ENCODE measurements at places on chromosomes 12 and 14. TPM values are rescaled to one million over a fixed set of nuclear protein-coding genes. Genes with fewer than 3 reads are reported as not detected.

- no peaks in the 10 kb centered on the region for H3K36me3 ChIP-seq
- no peak for DNase-seq
- peaks cover 49% of the 10 kb centered on the region for H3K4me1 ChIP-seq
- no peak overlapping the region for H3K4me3 ChIP-seq
These were observed 322.9 kb downstream of the BCL11B start for GRCh38 chr14:98949051-98949450.

GRCh38 chr14:73234586-73235394 is 2.5 kb upstream of the PAPLN start:
- DNase-seq = no peak
- no peaks in the 10 kb centered on the region for H3K27me3 ChIP-seq
- H3K4me1 ChIP-seq = peaks cover 39% of the 10 kb centered on the region
- no peaks in the 10 kb centered on the region for H3K36me3 ChIP-seq
- no peak overlapping the region for H3K4me3 ChIP-seq

The EMP1 gene
- total RNA-seq = 675 TPM

DNA sequence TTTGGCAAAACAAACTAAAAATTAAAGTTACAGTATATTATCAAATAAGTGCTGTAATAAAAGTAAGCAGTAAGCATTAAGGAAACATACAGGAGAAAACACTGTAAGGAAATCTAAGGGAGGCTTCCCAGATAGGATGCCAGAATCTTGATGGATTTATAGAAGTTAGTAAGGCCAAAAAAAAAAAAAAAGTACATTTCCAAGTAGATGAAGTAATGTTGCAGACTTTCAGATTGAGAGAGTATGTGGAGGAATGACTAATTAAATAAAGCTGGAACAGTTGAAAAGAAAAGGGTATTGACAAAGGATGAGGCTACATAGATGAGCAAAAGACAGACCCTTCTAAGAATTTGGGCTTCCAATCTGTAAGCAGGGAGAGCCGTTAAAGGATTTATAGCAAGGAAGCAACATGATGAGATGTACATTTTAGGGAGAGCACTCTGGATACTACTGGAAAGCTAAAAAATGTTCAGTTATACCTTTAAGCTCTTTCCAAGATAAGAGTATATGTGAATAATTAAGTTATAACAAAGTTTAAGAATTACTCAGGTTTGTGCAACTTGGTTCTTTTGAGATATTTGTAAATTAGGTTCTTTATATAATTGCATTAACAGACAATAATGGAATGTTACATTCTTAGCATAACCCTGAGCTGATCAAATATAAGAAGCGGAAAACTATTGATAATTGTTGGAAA is 87.5 kb upstream of the MON2 start:
- H3K27me3 ChIP-seq = no peaks in the 10 kb centered on the region
- no peak overlapping the region for H3K27ac ChIP-seq
- DNase-seq = no peak
- peaks cover 14% of the 10 kb centered on the region for H3K4me1 ChIP-seq
- H3K4me3 ChIP-seq = no peak overlapping the region

DNA sequence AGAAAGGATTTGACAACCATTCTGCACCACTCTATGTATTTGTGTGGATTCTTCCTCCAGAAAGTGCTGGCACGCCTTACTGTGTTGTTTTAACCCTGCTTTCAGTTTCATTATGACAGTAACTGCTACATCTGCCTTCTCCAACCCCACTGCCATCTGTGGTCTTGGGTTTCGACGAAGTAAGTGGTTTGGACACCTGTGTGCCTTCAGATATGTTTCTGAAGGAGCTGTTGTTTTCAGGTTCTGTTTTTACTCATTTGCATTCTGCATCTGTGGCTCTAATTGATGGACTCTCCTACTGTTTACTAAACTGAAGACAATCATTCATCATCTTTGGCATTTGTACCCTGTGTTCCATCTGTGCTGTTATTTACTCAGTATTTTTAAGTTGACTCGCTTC is 4.1 kb downstream of the TSHR start:
- peaks cover 8% of the 10 kb centered on the region for H3K4me1 ChIP-seq
- no peak overlapping the region for H3K27ac ChIP-seq
- no peaks in the 10 kb centered on the region for H3K27me3 ChIP-seq
- no peak for DNase-seq
- H3K4me3 ChIP-seq = no peak overlapping the region

GRCh38 chr14:99564256-99564925 is 39.6 kb downstream of the CCDC85C start:
- no peak for DNase-seq
- H3K27me3 ChIP-seq = no peaks in the 10 kb centered on the region
- H3K4me1 ChIP-seq = peaks cover 85% of the 10 kb centered on the region
- H3K4me3 ChIP-seq = no peak overlapping the region

DNA sequence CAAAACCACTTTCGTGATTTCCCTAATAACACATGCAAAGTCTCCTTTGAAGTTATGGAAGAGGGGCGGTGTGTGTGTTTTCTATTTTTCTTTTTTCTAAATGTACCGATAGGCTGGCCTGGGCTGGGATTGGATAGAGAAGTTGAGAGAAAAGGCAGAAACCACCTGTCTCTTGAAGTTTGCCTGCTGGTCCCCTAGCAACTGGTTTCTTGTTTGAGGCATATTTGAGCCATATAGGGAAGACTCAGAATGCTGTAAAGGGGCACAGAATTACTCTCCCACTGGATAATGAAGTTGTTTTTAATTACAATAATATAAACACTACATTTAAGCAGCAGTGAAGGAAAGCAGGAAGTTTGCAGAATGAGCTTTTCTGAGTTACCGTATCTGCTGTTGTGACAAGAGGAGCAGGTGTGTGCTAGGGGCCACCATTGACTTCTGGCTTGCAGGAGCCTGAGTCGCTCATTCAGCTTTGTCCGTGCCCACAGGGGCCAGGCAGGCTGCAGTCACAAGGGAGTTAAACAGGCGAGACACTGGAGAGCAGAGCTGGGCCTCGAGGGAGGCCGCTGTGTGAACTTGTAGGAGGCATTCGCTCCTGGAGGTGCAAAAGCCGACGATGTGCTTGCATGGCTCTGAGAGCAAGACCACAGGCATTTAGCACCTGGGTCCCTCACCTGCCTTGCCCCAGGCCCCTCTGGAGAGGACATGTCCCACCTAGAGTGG is 173.8 kb upstream of the RGS6 start:
- H3K27ac ChIP-seq = no peak overlapping the region
- no peaks in the 10 kb centered on the region for H3K27me3 ChIP-seq
- no peaks in the 10 kb centered on the region for H3K36me3 ChIP-seq
- H3K4me1 ChIP-seq = peaks cover under 1% of the 10 kb centered on the region

DNA sequence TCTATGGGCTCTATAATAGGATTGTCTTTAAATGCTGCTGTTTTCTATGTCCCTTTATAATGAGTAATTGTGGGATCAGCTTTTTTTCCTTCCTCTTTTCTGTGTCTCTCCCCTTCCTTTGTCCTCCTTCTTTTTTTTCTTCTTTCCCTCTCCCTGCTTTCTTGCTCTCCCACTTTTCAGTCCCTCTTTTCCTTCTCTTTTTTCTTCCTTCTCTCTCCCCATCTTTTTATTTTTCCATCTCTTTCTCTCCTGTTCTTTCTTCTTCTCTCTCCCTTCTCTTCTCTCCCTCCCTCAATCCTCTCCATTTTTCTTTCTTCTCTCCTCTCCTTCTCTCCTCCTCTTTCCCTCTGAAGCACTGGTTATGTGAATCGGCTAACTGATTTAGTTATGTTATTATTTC is 62.5 kb upstream of the RD3L start:
- no peaks in the 10 kb centered on the region for H3K27me3 ChIP-seq
- H3K27ac ChIP-seq = no peak overlapping the region
- no peak for DNase-seq
- H3K4me3 ChIP-seq = no peak overlapping the region
- H3K4me1 ChIP-seq = no peaks in the 10 kb centered on the region
- H3K36me3 ChIP-seq = no peaks in the 10 kb centered on the region

GRCh38 chr14:84254290-84254689 is 1275.7 kb upstream of the FLRT2 start:
- no peaks in the 10 kb centered on the region for H3K27me3 ChIP-seq
- no peak overlapping the region for H3K27ac ChIP-seq
- no peaks in the 10 kb centered on the region for H3K36me3 ChIP-seq
- no peak overlapping the region for H3K4me3 ChIP-seq

DNA sequence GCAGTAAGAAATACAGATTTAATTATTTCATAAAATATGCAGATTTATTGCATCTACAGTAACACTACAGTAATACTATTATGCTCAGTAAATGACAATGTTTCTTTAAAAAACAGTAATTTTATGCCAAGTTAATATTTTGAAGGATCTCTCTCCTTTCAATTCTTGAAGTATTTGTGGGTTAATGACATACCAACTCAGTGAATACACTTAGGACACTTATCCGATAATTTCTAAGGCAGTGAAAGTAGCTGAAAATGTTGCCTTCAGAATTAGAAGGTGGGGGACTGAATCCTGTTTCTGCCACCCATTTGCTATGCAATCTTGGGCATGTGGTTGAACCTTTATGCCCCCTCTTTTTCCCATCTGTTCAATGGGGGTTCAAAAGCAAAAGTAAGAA is 24.8 kb upstream of the IFNG-AS1 start:
- no peak overlapping the region for H3K27ac ChIP-seq
- no peaks in the 10 kb centered on the region for H3K27me3 ChIP-seq
- H3K4me1 ChIP-seq = no peaks in the 10 kb centered on the region
- DNase-seq = no peak

DNA sequence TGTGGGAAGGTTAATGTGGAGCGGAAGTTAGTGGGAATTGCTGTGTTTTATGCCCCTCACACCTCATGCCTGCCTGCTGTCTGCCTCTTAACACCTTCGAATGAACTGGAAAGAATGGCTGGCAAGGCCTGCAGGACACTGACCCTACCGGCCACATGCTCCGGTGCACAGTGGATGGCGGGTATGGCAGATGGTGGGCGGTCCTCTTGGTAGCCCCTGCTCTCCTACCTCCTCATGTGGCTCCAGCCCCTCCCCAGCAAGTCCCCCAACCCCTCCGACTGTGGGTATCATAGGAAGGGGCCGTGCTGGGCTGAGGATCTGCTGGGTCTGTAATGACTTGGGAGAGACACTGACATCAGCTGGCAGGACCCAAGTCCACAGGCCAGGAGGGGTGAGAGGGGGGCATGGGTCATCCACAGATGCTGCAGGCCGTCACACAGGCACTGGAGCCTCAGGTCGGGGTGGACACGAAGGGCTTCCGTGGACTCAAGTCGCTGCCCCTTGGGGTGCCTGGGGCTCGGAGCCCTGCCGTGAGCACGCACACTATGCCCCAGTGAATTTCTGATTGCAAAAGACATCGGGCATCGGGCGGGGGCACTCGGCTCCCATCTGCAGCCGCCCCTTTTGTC is 77.4 kb downstream of the KIF26A start:
- DNase-seq = no peak
- H3K4me3 ChIP-seq = no peak overlapping the region
- no peak overlapping the region for H3K27ac ChIP-seq
- H3K27me3 ChIP-seq = no peaks in the 10 kb centered on the region
